ENCODE measurements at places on chromosomes 4 and X.

- no peak for DNase-seq
Measured at GRCh38 chr4:163263606-163264005, 68.8 kb downstream of the NPY1R start.

- DNase-seq: no peak
Measured at GRCh38 chrX:139931646-139932072, 1.2 kb downstream of the ATP11C start.

- peak; percentile 85 for DNase-seq
Measured at GRCh38 chr4:168558599-168558998, 61.7 kb downstream of the PALLD start.

DNA sequence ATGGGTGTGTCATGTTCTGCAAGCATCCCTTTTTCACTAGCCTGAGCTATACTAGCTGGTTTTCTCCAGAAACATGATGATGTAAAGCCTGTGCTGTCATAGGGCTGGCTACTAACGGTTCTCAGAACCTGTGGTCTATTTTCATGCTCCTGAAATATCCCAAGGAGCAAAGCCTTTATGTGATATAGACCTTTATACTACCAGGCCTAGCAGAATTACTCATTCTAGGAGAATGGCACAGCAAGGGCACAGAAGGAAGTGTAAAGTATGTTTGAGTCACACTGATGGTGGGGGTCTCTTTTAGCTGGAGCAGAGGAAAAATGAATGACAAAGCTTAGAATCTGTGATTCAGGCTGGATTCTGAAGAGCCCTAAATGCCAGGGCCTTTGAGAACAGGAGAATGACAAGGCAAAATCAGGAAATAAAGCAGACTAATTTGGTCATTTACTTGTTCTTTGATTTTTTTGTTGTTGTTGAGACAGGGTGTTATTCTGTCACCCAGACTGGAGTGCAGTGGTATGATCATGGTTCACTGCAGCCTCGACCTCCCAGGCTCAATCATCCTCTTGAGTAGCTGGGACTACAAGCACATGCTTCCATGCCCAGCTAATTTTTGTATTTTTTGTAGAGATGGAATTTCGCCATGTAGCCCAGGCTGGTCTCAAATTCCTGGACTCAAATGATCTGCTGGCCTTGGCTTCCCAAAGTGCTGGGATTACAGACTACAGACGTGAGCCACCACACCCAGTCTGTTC lies 11.8 kb downstream of the TCEAL1 start:
- DNase-seq: peak; percentile 46

GRCh38 chrX:1093121-1093520 lies 119.3 kb downstream of the CRLF2 start:
- DNase-seq: no peak

DNA sequence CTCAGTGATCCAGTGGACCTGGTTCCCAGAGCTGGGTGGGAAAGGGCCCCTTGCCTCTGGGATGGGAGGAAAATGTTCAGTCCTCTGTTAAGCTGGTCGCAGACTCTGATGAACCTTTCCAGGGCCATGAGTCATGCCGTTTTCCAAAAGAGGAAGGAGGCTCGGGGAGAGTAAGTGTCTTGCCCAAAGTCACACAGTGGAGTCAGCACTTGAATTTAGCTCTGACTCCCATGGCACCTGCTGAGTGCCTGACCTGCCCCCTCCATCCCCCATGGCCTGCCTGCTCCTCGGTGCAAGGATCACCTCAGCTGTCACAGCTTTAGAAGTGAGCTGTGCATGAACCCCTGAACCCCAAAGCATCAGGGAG lies 14.0 kb upstream of the KIAA0232 start:
- DNase-seq: peak; percentile 33

- no peak for DNase-seq
Measured at GRCh38 chr4:143641361-143641760, 59.1 kb downstream of the FREM3 start.

- DNase-seq: peak; percentile 92
Measured at GRCh38 chrX:42530027-42530426, 247.9 kb downstream of the PPP1R2C start.

DNA sequence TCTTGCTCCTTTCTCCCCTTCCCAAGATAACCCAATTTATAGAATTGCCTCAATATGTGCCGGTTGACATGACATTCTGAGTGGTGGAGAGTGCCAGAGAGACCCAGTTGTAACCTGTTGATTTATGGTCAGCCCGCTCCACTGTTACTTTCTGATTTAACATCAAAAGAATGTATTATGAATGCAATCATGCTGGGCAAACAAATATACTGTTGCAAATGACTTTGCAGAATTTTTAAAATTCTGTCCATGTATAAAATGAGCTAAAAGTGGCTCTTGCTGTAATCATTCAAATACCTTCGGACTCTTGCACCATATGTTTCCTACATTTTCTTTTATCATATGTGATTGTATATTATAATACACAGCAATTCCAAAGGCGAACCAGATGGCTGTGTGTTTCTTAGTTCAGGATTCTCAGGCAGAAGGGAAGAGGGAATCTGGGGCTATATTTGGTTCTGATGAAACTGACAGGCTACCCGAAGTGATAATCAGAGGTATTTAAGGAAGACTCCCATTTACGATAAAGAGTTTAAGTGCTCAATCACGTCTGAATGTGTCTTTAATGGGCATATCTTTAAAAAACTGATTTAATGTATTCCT lies 131.7 kb downstream of the CLCN4 start:
- DNase-seq: peak; percentile 17

DNA sequence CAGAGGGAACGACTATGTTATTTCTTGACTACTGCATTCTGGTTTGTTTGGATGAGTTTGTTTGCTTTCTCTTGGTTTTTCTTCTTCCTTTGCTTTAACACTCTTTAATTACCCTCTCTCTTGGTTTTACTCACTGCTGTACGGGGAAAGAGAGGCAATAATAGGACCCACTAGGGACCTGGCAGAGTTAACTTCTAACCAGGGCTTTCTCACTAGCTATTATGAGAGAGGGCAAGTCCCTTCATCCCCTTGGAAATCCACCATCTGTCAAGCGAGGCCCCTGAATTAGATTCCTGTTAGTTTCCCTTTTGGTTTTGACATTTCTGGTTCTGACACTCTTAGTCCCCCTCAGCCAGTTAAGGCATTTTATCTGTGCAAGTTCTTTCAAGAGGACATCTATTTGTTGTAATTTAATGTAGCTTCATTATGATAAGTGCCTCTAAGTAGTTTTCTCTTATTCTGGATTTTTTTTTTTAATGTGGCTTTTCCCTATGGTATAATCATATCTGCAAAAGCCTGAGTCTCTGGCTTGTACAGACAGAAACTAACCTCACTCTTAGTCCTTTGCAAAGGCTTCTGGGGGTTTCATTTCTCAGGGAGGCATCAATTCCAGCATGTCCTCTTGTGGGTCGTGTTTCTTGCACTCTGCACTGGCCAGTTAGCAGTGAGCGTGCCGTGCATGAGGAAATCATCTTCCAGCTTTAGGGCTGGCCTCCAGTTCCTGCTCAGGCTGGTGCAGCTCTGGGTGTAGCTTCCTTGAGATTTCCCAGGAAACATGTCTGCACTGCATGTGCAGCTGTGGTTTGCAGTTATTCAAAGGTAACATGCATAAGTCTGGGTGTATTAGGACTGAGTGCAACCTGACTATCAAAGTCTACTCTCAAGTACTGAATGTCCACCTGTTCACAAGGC lies 221.3 kb downstream of the STIM2 start:
- DNase-seq: no peak

DNA sequence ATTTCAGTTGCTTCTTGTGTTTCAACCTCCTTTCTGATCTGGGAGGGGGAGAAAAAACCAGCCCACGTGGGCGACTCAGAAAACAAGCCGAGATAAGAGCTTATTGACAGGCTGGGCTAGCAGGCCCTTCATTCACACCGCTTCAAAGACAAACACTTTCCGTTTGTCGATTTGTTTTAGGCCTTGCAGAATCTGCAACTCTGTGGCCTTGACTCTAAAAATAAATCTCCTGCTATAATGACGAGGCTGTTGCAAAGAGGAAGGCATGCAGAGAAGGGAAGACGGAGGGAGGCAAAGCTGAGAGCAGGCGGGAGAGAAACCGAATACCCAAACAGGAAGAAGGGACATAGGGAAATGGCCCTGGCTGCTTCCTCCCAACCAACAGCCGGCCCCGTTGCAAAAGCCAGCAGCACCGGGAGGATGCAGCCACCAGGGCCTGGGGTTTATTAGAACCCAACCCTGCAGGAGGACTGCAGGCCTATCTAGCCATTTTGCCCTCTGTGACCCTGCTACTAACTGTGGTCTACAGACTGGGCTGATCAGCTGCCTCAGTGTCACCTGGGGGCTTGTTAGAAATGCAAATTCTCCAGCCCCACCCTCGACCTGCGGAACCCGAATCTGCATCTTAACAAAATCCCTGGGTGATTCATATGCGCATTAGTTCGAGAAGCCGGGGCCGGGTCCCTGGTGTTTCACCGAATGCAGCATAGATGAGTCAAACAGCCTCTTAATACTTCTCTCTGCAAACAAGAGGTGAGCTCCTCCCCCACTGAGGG lies 325.5 kb downstream of the BCOR start:
- DNase-seq: peak; percentile 45

DNA sequence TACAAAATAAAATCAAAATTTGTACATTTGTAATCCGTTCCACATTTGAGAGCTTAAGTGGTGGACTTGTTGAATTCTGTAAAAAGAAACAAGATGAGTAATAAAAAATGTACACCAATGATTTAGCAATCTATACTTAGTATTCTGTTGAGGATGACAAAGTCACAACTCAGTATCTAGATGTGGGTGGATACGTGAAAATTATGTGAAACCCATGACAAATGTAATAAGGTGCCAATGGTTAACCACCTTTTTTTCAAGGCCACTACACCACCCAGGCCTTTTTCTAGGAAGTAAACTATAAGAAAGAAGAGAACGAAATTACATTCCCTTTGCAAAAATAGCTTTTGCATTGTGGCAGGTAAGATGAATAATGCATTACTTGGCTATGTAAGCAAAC lies 77.0 kb downstream of the ATP8A1 start:
- DNase-seq: no peak

- DNase-seq: peak; percentile 39
Measured at GRCh38 chr4:166169111-166169510, 296.1 kb downstream of the TLL1 start.

- DNase-seq: no peak
Measured at GRCh38 chr4:60579335-60579734, 620.8 kb upstream of the ADGRL3 start.

GRCh38 chrX:49287665-49288064 lies 15.8 kb upstream of the GAGE10 start:
- no peak for DNase-seq

GRCh38 chr4:114364857-114365256 lies 233.8 kb upstream of the UGT8 start:
- peak; percentile 95 for DNase-seq

- peak; percentile 23 for DNase-seq
Measured at GRCh38 chrX:71017396-71017939, 50.7 kb downstream of the SNX12 start.

DNA sequence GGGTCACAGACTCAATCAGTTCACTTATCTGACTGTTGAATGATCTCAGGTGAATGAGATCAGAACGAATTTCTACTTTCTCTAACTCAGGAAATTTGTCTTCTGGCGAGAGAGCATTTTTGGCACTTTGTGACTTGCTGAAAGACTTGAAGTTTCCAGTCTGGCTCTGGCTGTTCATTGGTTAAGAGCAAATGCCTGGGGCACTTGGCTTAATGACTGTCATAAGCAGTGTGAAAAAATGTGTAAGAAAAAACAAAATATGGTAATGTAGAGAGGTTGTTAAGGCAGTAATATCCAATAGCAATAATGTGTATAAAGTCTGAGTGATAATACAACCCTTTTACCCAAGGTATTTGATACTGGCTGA lies 71.3 kb upstream of the PGRMC2 start:
- DNase-seq: no peak

DNA sequence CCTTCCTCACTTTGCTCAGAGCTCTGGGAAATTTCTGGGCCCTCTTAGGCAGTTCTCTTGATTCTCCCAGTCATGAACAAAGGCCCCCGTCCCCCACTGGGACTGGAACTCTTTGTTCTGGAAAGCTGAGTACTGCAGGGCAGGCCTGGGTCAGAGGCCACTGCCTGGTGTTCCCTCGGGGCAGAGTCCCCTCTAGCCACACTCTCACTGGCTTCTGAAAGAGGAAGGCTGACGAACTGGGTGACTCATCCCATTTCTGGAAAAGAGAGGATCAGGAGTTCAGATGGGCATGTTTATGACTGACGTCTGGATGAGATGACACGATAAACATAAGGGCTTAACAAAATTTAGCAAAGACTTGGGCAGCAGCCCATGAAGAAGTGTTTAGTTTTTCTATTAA lies 47.7 kb downstream of the DDX3X start:
- DNase-seq: peak; percentile 49

GRCh38 chr4:41753942-41754341 lies 5.4 kb upstream of the PHOX2B start:
- DNase-seq: no peak

GRCh38 chrX:109270580-109271484 lies 211.1 kb downstream of the GUCY2F start:
- DNase-seq: peak; percentile 17

DNA sequence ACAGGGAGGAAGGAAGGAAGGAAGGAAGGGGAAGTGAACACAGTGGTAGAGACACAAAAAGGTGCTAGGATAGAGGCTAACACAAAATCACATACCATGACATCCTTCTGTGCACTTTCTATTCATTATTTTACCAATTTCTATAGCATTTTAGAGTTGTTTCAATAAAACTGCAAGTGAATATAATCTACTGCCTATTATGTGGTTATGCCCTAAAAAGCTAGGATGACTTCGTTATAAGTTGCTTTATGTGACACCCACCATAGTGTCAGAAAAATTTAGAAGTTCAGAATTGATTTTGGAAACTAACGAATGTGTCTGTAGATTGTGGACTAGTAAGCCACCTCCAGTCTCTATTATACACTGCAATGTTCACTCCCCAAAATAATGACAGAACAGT lies 59.4 kb upstream of the EDNRA start:
- DNase-seq: no peak

- no peak for DNase-seq
Measured at GRCh38 chr4:110195561-110196205, 2.7 kb downstream of the ELOVL6 start.

- DNase-seq: peak; percentile 63
Measured at GRCh38 chrX:9122519-9123245, 88.8 kb upstream of the FAM9B start.

- no peak for DNase-seq
Measured at GRCh38 chr4:94458682-94459081, 6.9 kb downstream of the PDLIM5 start.

GRCh38 chrX:11759172-11759460 lies 1.1 kb downstream of the MSL3 start:
- no peak for DNase-seq
